ENCODE measurements at places on chromosomes 2 and 18. TPM values are rescaled to one million over a fixed set of nuclear protein-coding genes. Genes with fewer than 3 reads are reported as not detected.

- no peak for DNase-seq
Observed at GRCh38 chr2:107936433-107937359, 49.6 kb upstream of the SLC5A7 start.

- no peak for DNase-seq
Observed at GRCh38 chr2:182283512-182283911, 143.3 kb downstream of the PDE1A start.

Gene SCYGR4
- total RNA-seq = not detected

GRCh38 chr18:45412577-45412976, 202.7 kb upstream of the SLC14A2 start:
- DNase-seq = no peak

GRCh38 chr2:23465936-23466335, 81.0 kb downstream of the KLHL29 start:
- no peak for DNase-seq

Gene DNAH6
- 2.2 TPM for total RNA-seq

Gene ITGB6
- 96.3 TPM for total RNA-seq

Gene EFEMP1
- 81.2 TPM for total RNA-seq

Gene USP14
- 58.3 TPM for total RNA-seq

- no peak for DNase-seq
Observed at GRCh38 chr18:45245091-45245511, 370.2 kb upstream of the SLC14A2 start.

DNA sequence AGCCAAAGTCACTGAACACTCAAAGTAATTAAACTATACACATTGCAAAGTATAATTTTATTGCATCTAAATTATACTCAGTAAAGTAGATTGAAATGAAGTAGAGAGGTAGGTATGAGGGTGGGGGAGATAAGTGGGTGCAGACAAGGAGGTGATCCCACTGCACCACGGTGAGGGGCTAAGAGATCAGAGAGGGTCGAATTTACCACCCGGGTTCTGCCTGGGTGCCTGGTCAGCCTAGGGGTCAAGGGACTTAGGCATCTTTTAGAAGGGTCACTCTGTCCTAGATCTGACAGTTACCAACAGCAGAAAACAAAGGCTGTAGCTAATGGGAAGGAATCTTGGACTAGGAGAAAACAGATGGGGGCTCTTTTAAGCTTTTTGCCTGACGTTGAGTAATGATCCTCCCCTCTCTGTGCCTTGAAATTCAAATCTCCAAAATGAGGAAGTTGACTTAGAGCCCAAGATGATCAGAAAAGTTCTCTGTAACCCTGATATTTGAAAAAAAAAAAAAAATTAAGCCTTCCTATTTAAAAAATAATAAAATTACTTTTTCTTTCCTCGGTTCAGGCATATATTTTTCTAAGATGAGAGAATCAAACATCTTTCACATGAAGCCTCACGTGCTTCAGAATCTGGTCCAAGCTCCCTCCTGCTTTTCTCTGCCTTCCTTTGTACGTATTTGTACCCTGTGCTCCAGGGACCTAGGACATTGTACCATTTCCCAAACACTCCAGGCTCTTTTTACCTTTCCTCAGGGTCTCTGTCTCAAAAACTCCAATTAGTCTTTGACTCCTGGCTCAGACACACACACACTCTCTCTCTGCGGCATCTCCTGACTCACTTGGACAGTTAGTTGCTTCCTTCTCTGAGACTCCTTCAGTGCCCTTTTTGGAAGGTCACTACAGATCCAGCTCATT, 353.9 kb downstream of the CYRIA start:
- DNase-seq = no peak

Gene C2orf92
- 9.2 TPM for total RNA-seq

Gene MAIP1
- total RNA-seq = 14.1 TPM

- DNase-seq = no peak
Observed at GRCh38 chr2:133508546-133509165, 59.6 kb downstream of the NCKAP5 start.

GRCh38 chr2:127941461-127941860, 55.7 kb upstream of the AMMECR1L start:
- no peak for DNase-seq

Gene LYG1
- 0.39 TPM for total RNA-seq

DNA sequence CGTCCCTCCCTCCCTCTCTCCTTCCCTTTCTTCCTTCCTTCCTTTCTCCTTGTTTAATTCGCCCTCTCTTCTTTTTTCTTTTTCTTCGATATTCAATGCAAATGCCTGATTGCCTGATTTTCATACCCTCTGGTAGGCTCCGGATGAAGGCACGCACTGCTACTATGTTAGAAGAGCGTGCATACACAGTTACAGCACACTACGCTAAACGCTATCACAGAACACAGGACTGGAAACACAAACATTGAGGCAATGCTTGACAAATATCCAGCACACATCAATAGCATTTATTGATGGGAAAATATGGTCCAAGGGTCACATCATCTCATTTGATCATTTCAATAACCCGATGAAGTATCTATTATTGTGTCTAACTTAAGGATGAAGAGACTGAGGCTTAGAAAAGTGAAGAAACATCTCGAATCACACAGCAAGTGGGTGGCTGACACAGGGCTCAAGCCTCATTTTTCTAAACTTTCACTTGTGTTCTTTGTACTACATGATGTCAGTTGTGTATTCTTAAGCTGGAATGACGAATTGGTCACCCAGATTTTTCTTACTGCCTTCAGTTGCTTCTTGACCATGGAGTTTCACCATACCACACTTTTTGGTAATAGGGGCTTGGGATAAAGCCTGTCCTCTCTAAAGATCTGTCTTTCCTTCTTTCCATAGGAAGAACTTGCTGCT, 101.8 kb downstream of the TRIB2 start:
- DNase-seq = no peak

DNA sequence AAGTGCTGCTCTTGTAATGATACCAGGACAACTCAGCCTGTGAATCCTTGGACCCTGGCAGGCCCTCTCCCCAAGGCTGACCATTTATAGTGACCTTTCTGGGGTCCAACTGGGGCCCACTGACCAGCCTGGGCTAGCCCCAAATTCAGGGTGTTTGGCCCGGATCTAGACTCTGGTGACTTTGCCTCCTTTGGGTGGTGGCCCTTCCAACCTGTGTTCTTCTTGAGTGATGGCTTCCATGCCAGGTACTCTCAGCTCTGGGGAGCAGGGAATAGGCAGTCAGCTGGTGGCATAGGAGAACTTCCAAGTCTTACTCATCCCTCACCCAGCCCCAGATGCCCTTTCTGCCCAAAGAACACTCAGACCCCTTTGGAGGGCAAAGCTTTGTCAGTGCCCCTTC, 10.3 kb downstream of the MYO7B start:
- peak; percentile 5 for DNase-seq

Gene ASB18
- total RNA-seq = not detected

DNA sequence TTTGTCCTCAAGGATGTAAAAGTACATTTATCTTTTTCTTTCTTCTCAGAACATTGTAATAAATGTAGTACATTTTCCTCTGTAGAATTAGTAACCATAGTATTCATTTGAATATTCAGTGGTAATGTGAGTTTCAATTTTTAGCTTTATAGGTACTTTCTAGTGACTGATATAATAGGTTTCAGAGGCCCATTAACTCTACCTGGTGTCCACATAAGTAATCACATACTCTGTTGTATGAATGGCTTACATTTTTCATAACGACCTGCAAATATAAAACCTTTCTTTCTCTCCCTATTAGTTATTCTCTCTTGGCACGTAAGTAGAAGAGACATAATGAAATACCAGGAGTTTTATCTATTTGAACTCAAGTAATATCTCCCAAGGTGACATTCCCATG, 1017.6 kb downstream of the DPP10 start:
- DNase-seq = no peak

- DNase-seq = no peak
Observed at GRCh38 chr18:46224181-46224775, 120.1 kb downstream of the HAUS1 start.

DNA sequence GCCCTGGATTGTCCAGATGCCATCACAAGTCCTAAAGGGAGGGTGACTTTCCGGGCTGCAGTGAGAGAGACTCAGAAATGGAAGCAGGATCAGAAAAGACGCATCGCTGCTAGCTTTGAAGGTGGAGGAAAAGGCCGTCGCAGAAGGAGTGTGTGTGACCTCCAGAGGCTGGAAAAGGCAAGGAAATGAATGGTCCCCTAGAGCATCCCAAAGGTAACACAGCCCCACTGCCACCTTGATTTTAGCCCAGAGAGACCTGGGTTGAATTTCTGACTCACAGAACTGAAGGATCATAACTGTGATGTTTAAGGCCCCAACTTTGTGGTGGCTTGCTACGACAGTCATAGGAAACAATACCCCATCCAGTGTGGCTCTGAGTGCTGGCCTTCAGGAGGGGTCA, 8.6 kb upstream of the NCK2 start:
- no peak for DNase-seq

GRCh38 chr2:229387866-229388265, 116.8 kb upstream of the PID1 start:
- DNase-seq = no peak

Gene PLGLB2
- total RNA-seq = 0.83 TPM

- peak; percentile 70 for DNase-seq
Observed at GRCh38 chr2:102155703-102156515, 13.4 kb downstream of the IL1R1 start.

DNA sequence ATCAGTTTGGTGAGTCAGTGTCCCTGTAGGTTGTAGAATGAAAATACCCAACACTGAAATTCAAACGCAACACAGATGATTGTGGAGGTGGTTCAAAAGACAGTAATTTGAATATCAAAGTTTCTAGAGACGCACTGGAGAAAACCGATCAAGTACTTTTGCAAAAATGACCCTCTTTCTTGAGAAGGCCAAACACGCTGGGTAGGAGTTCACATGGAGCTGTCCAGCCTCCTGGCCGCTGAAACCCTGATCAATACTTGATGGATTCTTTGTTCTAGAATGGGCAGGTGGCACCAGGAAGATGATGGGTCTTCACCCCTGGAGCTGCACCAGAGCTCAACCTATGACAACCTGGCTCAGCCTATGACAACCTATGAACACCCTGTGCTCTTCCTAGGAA, 39.7 kb upstream of the UBE2F start:
- DNase-seq = no peak

DNA sequence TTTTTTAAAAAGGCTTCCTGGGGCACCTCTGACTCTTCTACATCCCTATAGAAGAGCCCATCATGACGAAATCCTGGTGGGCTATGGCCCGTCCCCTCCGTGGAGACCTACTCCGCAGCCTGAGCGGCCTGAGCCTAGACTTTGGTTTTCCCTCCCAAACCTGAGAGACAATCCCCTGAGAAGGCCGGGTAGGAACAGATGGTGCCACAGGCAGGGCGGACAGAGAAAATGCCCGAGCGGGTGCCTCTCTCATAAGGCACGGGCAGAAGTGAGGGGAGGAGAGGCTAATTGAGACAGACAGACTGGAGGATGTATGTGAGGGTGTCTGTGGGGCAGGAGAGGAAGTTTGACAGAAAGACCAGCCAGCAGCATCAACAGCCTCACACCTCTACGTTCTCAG, 20.2 kb upstream of the SFXN5 start:
- DNase-seq = no peak

GRCh38 chr2:122205641-122206040, 450.2 kb downstream of the TSN start:
- no peak for DNase-seq

Gene FLACC1
- 4.4 TPM for total RNA-seq

Gene DLX2
- total RNA-seq = not detected

Gene LDLRAD4
- total RNA-seq = 39.7 TPM

DNA sequence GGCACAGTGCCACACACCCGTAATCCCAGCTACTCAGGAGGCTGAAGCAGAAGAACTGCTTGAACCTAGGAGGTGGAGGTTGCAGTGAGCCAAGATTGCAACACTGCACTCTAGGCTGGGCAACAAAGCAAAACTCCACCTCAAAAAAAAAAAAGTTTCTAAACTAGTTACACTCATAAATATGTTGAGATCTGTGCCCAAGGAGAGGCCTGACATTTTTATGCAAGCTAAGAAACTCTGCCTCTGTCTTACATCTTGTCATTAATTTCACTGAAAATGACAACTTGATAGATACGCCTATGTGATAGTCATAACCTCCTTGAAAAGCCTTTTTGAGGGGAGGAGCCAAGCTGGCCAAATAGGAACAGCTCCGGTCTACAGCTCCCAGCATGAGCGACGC, 412.7 kb downstream of the STK39 start:
- no peak for DNase-seq

GRCh38 chr2:28623582-28624405, 127.8 kb upstream of the PPP1CB start:
- no peak for DNase-seq

DNA sequence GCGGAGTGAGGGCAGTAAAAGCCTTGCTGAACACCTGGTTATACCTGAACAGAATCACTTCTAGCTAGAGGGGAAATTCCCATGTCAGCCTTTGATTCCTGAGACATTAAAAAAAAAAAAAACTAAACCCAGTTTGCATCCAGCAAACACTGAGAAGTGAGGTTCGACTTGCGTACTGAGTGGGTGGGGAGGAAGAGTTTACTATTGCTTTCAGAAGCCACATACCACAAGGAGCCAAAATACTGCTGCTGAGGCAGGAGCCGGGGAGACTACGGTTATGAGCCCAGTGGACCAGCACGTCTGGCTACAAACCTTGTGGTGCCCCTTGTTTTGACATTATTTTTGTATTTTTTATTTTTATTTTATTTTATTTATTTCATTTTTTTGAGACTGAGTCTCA, 2.7 kb downstream of the COLEC11 start:
- no peak for DNase-seq

GRCh38 chr2:236794176-236794957, 224.7 kb downstream of the ACKR3 start:
- no peak for DNase-seq

- no peak for DNase-seq
Observed at GRCh38 chr2:226124548-226125011, 675.0 kb downstream of the IRS1 start.

- DNase-seq = no peak
Observed at GRCh38 chr2:170222298-170222697, 44.4 kb downstream of the MYO3B start.

GRCh38 chr2:221555494-221555846, 16.6 kb downstream of the EPHA4 start:
- DNase-seq = no peak

Gene IL36A
- not detected for total RNA-seq

- DNase-seq = no peak
Observed at GRCh38 chr2:194621945-194622344, 1035.1 kb upstream of the SLC39A10 start.

GRCh38 chr2:71557321-71557720, 104.0 kb downstream of the DYSF start:
- DNase-seq = no peak

Gene MALL
- total RNA-seq = 31.6 TPM

Gene CIB4
- total RNA-seq = not detected

Gene CPLX4
- total RNA-seq = not detected

DNA sequence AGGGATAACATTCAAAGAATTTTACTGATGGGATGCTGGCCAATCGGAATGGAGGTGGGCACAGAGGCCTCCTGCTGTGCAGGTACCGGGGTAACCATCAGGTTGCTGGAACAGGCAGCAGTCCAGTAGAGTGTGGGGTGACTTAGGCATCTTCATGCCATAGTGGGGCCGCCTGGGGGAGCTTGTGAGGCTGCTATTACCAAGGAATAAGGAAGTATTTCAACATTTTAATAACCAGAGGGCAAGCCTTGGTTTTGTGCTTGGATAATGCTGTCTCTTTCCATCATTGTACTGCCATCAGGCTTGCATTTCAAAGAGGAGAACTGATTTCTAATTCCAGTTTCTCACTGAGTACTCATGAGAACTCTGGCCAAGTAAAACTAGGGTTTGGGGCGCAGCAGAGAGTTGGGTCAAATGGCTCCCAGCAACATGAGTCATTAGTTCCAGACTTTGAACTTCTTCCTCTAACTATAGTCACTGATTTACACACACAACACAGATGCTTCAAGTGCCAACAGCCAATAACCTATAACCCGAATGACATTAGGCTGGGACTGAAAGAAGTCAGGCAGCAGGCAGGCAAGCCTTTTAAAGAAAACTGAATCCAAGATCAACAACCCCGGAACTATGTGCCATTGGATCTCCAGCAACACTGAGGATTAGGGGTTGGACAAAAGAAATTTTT, 56.1 kb upstream of the FHL2 start:
- DNase-seq = peak; percentile 61

All from ureter (tissue), 1 donor.